Fibroblast of pulmonary artery (primary cell): ENCODE measurements at places on chromosomes 16 and 17.

DNA sequence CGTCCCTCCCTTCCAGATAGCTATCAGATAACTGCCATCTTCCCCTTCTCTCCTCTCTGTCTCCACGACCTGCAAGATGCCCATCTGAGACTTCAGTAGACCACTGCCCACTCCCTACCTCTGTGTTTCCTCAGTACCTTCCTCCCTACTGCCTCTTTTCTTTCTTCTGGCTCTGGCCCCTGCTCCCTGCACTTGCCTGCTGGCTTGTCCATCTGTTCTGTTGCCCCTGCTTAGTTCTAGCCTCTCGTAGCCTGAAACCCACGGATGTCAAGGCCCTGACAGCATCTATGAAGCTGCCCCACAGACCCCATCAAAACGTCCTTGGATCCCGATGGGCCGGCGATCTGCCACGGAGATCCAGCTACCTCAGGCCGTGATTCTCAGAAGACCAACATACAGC is 53.0 kb downstream of the ELAC2 start:
- no peak for DNase-seq

DNA sequence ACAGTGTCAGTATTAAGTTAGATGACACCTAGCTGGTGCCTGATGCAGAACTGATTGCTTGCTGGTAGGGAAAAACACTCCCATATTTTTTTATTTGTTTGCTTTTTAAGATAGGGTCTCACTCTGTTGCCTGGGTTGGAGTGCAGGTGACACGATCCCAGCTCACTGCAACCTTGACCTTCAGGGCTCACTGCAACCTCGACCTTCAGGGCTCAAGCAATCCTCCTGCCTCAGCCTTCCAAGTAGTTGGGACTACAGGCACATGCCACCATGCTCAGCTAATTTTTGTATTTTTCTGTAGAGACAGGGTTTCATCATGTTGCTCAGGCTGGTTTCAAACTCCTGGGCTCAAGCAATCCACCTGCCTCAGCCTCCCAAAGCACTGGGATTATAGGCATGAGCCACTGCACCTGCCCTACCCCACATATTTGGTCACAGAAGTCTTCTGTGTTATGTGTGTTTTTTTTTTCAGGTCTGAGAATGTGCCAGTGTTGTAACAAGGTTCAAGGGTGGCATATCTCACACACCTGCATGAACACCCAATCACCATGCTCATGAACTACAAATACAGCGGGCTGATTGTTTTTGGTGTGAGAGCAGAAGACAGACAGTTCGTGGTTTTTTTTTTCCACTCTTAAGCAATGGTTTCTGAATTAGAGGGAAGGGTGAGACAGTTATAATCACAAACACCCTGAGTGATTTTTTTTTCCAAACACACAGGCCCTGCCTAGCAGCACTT is 22.8 kb downstream of the SPAG9 start:
- DNase-seq: no peak

DNA sequence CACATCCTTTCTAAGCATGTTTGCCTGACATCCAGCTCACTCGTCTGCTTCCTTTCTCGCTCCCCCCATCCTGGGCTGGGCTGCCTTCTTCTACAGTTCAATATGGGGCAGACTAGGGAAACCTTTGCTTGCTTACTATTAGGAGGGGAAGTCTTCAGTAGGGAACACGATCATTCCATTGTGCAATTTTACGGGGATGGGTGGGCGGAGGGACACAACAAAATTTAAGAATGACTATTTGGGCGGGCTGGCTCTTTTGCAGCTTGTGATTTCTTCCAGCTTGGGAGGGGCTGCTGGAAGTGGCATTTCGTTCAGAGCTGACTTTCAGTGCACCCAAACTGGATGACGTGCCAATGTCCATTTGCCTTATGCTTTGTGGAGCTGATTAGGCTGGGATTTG is 25.4 kb downstream of the PCTP start:
- no peak for DNase-seq

DNA sequence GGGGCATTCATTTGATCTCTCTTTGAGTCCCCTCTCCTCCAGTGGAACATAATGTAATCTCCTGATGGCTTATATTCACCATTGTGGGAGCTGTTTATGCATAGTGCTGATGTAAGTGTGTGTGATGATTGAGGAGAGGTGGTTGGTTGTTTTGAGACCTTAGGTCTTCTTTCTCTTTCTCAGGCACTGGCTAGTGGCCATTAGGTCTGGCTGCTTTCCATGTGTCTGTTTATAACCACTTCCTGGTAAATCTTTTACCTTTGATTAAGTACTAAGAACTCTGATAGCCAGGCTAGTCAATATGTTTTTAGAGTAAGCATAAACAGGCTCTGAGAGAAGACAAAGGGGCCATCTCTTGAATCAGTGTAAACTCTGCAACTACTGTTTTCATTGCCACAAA is 27.9 kb downstream of the VAT1L start:
- DNase-seq: peak; percentile 45

DNA sequence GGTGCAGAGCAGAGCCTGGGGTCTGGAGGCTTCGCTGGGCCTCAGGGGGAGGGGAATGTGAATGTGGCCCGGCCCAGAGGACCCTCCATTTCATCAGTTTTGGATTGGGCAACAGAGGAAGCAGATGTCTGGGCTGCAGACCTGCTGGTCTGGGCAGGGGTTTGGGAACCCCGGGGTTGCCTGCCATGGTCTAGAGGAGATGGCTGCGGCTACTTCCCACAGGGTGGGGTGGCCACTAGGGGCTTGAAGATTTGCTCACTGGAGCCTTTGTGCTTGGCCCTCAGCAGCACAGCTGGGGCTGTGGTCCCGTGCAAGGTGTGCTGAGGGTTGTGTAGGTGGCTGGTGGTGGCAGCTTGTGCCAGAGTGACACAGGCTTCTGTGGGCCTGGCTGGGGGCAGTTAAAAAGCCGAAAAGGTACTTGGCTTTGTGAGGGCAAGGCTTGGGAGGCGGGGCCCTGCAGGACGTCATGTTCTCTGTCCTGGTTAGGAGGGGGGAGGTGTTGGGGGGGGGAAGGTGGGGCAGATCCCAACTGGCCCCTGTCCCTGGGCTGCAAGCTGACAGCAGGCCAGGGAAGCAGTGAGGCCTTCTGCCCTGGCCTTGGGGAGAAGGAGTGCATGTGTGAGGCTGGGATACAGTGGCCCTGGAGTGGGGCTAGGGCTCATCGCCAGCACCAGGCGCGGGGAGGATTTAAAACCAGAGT is 98.0 kb downstream of the KPNA2 start:
- no peak for DNase-seq

DNA sequence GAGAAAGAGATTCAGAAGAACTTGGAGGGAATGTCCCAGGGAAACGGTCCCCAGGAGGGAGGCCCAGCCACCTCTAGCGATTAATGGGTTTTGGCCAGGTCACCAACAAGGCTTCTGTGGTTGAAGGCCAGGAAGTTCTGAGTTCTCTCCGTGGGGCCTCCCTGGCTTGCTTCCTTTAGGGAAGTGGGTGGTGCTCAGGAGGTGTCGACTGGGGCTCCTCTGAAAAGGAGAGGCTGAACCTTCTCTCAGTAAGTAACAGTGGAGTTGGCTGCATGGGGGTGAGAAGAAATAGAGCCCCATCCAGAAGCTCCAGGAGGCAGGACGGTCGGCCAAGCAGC is 77.1 kb upstream of the GSE1 start:
- DNase-seq: peak; percentile 57

GRCh38 chr17:57091186-57091618 is 6.2 kb downstream of the AKAP1 start:
- DNase-seq: no peak

- no peak for DNase-seq
These were observed 14.8 kb upstream of the WFDC1 start for GRCh38 chr16:84279881-84280280.

- DNase-seq: peak; percentile 20
These were observed 15.0 kb upstream of the MYLK3 start for GRCh38 chr16:46763147-46763546.

DNA sequence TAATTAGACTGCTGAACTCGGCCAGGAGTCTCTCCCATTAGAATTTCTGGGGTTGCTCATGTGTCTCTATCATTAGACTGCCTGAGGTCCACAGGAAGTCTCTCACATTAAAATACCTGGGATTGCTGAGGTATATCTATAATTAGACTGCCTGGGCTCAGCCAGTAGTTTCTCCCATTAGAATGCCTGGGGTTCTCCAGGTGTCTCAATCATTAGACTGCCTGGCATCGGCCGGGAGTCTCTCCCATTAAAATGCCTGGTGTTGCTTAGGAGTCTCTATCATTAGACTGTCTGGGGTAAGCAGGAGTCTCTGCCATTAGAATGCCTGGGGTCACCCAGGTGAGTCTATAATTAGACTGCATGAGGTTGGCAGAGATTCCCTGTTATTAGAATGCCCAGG is 2233.4 kb downstream of the TP53TG3F start:
- DNase-seq: no peak

- peak; percentile 36 for DNase-seq
These were observed 44.9 kb upstream of the XYLT1 start for GRCh38 chr16:17515421-17516210.

DNA sequence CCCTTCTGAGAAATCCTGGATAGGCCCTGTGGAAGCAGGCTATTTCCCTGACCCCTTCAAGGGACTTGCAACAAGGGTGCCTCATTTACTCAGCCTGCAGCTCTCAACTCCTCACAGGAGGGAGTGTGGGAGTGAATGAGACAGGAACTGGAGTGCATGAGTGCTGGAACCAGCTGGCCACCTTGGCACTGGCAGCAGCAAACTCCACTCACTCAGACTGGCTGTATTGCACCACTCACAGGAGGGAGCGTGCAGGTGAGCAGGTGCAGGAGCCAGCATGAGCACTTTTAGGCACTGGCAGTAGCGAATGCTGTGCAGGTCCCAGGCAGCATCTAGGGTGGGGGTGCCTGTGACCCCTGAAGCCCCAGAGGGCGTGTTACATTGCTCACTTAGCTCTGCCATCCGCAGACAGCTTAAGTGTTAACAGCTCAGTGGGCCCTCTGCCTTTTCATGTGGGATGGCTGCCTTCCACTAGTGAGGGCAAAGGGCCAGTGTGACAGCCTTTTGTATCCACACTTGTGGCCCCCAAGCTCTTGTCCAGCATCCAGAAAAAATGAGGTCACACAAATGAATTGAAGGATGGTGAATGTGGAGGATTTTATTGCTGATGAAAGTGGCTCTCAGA is 11.0 kb upstream of the ZNHIT3 start:
- no peak for DNase-seq

DNA sequence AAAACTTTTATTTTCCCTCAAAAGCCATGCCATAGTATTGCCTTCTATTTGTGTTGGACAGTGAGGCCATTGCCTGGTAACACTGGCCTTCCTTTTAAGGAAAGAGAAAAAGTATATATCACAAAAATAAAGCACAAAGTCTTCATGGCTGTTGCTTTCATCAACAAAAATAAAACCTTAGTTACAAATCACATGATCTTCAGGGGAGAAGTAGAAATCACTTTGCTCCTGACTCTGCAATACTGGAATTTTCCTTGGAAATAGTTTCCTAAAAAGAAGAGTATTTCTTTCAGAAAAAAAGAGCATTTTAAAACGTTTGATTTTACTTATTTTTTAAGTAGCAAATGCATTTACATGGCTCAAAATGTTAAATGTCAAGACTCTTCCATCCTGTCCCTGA is 41.9 kb downstream of the FAM20A start:
- DNase-seq: no peak

GRCh38 chr16:68719993-68720489 is 17.1 kb upstream of the CDH1 start:
- DNase-seq: no peak

DNA sequence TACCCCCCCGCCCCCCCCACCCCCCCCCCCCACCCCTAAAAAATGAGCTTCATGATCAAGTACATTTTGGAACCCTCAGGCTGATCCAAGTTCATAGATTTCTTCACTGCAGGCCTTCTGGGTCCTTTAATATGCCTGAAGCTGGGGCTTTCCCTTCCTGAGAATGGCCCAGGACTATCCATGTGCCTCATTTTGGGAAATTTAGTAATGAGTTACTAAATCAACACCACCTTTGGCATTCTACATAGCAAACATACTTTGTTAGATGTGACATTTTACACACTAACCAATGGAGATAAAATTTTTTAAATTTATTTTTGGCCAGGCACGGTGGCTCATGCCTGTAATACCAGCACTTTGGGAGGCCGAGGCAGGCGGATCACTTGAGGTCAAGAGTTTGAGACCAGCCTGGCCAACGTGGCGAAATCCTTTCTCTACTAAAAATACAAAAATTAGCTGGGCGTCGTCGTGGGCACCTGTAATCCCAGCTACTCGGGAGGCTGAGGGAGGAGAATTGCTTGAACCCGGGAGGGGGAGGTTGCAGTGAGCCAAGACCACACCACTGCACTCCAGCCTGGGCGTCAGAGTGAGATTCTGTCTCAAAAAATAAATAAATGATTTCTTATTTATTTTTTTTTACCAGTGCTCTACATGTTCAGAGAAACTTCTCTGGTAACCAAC is 14.0 kb downstream of the HERPUD1 start:
- no peak for DNase-seq

DNA sequence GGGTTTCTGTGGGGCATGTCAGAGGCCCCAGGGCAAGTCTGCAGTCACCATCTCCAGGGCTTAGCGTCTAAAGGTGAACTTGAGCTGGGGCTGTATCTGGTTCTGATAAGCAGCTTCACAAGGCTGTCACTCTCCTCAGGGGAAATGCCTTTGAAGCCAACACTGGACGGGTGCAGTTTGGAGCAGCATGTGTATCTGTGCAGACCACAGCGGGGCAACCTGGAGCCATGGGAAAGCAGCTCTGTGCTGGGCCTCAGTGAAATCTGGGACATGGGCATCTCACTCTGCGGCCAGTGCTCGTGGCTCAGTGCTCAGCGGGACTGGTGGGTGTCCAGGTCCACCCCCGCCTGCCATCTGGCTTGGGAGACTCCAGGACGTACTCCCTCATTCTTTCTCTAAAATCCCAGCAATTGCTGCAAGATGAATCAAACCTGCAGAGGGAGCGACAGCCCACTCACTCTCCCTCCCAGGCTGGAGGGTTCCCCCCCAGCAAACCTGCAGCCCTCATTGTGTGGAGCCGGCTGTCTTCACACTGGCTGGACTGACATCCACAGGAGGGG is 63.5 kb downstream of the PRMT7 start:
- no peak for DNase-seq

DNA sequence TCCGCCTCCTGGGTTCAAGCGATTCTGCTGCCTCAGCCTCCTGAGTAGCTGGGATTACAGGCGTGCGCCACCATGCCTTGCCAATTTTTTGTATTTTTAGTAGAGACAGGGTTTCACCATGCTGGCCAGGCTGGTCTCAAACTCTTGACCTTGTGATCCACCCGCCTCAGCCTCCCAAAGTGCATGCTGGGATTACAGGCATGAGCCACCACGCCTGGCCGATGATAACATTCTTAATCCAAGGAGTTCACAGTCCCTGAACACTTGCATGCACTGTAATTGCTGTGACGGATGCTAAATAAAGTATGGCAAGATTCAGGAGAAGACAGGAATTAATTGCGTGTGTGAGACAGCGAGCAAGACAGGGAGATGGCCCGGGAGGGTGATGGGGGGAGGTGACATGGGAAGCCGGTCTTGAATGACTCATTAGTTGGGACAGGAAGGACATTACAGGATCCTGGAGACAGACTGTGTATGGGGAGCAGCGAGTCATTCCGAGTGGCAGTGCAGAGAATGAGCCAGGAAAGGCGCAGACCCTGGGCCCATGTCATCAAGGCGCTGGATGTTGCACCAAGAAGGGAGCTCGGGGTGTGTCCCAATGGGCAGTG is 6.7 kb downstream of the ABCA3 start:
- no peak for DNase-seq

- DNase-seq: no peak
These were observed 428.4 kb downstream of the MAF start for GRCh38 chr16:79171931-79172705.
